Fibroblast of lung (primary cell): ENCODE measurements at places on chromosomes 16 and 17. TPM values are rescaled to one million over a fixed set of nuclear protein-coding genes. Genes with fewer than 3 reads are reported as not detected.

GRCh38 chr17:70968302-70968701 is 799.0 kb downstream of the KCNJ2 start:
- peak; percentile 72 for DNase-seq

GRCh38 chr17:10843811-10844210 is 5.9 kb upstream of the PIRT start:
- DNase-seq = peak; percentile 0

- DNase-seq = no peak
Observed at GRCh38 chr16:14133907-14134306, 62.8 kb downstream of the MRTFB start.

DNA sequence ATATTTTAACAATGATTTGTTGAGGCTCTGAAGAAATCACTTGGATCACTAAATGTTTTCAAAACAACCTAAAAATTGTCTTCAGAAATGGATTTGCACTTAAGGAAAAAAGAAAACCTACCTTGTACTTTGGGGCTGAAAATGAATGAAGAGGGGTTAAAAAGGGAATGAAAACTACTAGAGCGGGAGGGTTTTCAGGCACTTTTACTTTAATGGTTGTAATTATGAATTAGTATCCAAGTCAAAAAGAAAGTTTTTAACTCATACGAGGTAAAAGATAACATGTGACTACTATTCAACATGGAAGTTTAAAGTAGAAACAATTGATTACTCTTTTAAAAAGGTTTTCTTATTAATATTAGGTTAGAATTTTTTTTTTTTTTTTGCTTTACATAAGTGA is 5.1 kb downstream of the IGF2BP1 start:
- DNase-seq = no peak

GRCh38 chr17:49989518-49989880 is 5.5 kb downstream of the DLX3 start:
- DNase-seq = no peak

GRCh38 chr16:73329358-73330286 is 281.7 kb upstream of the ZFHX3 start:
- no peak for DNase-seq

GRCh38 chr16:87288753-87289362 is 28.3 kb downstream of the C16orf95 start:
- DNase-seq = peak; percentile 91

DNA sequence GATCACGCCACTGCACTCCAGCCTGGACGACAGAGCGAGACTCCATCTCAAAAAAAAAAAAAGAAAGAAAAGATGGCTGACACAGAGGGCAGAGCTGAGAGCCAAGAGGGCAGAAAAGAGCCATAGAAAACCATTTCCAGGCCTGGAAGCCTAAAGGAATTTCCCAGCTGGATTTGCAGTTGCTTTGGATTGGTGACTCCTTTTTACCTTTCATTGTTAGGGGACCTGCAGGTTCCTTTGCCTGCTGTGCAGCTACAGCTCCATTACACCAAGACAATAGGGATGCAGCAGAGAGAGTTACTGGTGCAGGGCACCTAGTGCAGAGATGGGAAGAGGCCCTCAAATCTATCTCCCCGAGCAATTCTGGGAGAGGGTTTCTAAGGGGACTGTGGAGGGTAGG is 18.4 kb downstream of the ZNF668 start:
- no peak for DNase-seq

DNA sequence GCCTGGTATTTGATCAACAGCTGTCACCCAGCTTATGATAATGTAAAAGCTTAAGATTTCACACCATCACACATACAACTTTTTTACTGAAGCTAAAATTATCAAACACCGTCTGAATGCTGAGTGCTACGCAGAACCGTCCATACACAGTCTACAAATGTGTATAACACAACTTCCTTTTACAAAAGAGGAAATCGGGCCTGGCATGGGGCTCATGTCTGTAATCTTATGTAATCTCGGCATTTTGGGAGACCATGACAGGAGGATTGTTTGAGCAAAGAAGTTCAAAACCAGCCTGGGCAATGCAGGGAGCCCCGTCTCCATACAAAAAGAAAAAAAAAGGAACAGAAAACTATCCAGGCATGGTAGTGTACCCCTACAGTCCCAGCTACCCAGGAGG is 19.6 kb upstream of the QRICH2 start:
- DNase-seq = no peak

DNA sequence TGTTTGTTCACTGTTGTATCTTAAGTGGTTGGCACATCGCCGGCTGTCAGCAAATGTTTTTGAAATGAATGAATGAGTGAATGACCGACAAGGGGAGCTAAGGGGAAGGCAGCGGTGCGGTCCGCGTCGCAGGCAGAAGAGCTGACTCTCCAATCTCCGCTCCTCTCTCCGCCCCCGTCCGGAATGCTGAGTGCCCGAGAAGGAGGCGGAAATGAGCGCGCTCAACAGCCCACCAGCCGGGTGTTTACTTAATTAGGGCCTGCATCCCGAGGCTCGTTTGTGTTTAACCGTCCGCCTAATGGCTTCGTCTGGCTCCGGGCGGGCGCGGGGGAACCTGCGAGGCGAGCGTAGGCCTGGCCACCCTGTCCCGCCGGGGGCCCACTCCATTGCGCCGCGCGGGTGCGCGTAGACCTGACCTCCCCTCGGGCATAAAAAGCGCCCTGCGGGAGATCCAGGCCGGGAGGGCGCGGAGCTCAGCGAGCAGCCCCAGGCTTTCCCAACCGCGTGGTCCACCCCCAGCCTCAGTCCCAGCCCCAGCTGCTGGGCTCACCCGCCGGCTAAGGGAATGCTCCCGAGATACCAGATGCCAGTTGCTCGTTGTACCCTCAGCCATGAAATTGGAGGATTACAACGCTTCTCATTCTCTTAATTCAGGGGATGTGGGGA is 2.5 kb upstream of the CDH3 start:
- DNase-seq = no peak

DNA sequence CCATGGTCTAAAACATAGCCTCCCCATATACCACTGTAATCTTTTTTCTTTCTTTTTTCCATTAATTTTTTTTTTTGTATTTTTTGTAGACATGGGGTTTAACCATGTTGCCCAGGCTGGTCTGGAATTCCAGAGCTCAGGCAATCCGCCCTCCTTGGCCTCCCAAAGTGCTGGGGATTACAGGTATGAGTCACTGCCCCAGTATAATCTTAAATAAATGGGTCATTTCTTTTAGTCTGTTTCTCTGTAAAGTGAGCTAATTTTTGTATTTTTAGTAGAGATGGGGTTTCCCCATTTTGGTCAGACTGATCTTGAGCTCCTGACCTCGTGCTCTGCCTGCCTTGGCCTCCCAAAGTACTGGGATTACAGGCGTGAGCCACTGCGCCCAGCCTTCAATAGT is 5.7 kb upstream of the NME1 start:
- no peak for DNase-seq

GRCh38 chr16:74893541-74893940 is 91.4 kb downstream of the WDR59 start:
- no peak for DNase-seq

DNA sequence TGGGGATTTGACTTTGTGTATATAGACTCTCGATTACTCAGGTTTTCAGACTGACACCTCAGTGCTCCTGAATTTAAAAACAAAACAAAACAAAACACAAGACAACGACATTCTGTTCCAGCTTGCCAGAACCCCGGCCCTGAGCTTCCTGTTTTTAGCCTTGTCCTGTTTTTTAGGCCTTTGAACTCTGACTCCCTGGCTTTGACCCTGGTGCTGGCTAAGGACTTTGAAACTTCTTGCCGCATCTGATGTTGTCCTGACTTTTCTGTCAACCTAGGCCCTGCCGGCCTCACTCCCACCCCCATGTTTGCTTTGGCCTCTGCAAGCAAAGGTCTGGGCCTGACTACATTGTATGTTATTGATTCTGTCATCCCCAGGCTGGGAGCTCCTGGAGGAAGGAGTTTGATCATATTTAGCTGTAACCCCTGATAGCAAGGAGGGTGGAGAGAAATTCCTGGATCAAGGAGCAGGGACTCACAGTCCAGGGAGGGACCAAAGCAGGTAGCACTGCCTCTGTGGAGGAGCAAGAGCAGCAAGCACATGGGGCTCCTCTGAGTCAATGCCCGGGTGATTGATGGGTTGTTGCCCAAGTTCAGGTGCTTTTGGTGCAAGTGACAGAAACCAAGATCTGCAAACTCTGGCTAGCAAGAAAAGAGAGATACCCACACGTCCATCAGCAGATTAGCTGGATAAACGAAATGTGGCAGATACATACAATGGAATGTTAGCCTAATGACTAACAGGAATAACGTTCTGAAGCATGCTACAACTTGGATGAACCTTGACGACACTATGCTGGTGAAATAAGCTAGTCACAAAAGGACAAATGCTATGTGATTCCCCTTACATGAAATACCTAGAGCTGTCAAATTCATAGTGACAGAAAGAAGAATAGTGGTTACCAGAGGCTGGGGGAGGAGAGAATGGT is 7.7 kb downstream of the CCL16 start:
- peak; percentile 21 for DNase-seq

DNA sequence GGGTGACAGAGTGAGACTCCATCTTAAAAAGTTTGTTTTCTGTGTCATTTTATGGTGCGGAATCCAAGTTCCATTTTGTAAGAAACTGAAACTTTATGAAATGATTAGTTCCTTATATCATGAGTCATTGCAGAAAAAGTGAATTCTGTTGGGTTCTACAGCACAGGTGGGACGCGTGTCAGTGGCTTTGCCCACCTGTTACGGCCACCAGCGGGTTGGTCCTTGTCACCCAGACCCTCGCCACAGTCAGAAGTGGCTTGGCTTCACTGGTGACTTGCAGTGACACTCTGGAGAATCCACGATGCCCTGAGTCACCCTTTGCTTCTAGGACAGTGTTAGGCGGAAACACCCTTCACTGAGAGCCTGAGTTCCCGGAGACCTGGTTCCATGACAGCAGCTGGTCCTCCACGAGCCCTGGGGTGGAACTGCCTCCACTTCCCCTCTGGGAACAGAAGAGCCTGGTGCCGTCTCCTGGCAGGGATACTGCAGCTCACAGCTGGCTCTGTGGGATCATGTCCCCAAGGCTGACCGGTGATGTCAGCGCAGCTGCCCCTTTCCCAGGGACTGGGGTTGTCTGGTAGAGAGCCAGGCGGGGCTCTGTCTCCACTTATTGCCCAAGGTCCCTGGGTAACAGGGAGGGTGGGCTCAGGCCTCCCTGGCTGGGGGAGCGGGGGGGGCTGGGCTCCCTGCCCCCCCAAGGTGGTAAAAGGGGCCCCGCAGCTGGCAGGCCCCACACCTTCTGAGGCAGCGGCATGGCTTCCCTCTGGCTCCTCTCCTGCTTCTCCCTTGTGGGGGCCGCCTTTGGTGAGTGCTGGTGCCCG is at the start of gene CTRB1:
TSS of gene CTRB1 (plus strand) at position 733 of the 821 bp plus-strand sequence. CDS start at position 753, 20 bp downstream.
- DNase-seq = no peak

DNA sequence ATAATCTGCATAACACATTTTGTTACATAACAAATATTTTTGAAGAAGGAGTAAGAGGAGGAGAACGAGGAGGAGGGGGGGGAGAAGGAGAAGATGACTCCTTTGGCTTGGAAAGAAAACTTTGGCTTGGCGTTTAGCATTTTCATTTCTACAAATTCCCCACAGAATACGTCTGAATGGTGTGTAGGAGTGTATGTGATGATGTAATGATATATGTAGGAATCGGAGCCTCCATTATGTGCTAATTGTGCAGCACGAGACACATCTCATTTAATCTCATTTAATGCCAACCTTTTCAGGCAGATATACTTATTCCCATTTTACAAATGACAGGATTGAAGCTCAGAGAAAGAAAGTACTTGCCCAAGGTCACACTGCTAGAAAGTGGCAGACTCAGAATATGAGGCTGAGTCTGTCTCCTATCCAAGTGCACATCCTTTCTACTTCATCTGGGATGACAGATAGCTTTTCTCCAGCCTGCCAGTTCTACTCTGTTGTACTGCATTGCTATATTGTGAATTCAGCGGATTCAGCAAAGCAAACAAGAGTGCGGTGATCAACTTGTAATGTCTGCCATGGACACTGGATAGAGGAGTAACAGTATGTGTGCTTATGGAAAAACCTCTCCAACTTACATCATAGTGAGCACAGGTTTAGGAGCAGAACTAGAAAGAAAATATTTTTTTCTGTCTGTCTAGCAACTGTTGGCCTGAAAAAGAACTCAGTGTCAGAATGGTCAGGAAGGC is 10.4 kb upstream of the SLC47A2 start:
- no peak for DNase-seq

KCNJ18 gene
- not detected in 2 replicates for total RNA-seq

ZNF385C gene
- under 0.01 TPM in 1 of 2 replicates, not detected in the other for total RNA-seq

TBC1D26 gene
- total RNA-seq = 0.17 TPM in 1 of 2 replicates, not detected in the other

ZSCAN10 gene
- not detected in 2 replicates for total RNA-seq

MYLK3 gene
- 0.17 and 0.26 TPM in 2 replicates for total RNA-seq

ETV4 gene
- total RNA-seq = 0.33 and 0.51 TPM in 2 replicates

ZNF624 gene
- total RNA-seq = 6.2 and 7.6 TPM in 2 replicates

CPHXL gene
- not detected in 2 replicates for total RNA-seq

C16orf96 gene
- under 0.01 TPM in 2 replicates for total RNA-seq

ZNF629 gene
- 6.4 and 7.3 TPM in 2 replicates for total RNA-seq
